ENCODE measurements at places on chromosomes 7 and 10.

DNA sequence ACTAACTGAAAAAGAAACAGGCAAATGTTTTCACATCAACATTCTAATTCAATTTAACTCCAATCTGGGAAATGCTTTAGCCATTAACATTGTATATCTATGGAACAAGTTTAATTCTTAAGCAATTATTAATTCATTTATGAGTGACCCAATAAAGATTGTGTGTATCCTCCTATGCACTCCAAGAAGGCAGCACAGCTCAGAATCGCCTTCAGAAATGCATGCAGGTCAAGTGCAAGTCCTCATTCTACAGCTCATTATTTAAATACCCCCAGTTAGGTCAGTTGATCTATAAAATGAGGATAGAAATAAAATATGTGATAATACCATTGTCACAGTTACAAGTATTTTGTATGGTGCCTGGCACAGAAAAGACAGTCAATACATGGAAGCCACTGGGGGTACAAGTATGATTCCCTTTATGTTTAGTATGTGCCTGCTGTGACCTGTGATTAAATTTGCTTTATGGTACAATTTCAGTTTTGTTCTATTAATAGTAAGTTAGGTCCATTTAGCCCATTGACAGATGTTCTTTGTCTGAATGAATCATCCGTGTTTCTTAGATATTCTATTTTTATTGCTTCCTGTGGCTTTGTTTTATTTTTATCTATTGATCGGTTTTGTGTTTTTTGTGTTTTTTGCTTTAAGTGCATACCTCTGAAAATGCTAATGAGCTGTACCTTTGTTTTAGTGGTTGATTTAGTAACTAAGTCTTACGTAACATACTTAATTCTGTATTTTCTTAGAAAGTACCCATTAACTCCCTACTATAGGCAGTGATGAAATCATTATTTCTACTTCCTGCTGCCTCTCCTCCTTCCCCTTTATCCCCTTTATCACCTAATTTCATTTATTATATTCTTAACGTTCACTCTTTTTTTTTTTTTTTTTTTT, 42.8 kb downstream of the CPXM2 start:
- DNase-seq, result no peak

DNA sequence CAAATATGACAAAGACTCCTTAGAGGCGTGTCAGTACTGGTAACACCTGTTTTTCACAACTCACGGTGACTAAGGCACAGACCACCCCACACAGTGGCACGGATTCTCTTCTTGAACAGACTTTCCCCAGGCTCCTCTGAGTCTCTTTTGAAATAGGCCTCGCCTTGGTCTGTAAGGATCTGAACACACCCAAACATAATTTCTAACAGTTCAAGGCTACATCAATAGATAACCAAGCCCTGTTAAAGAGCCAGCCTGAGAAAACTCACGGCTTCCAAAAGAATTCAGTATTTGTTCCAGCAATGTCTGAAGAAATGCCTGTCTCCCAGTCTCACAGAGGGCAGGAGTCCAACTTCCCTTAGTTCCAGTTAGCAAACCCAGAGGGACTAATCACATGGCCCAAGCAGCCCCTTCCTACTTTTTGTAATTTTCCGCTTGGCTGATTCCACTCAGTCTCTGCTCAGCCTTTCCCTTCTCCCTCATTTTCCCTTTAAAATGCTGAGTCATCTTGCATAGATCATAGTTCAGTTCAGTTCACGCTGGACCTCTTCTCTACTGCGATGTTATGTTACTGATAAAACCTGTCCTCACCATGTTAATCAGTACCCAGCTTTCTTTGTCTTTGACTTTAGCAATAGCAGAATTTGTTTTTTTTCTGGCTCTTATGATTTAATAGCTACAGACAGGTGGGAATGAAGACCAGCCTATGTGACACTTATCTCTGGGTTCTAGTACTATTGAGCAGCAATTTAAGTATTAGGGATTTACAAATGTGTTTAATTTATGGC, 22.6 kb upstream of the AKR1C3 start:
- no peak for DNase-seq

GRCh38 chr10:48525113-48525512, 79.8 kb downstream of the ARHGAP22 start:
- DNase-seq, result no peak

GRCh38 chr7:134842062-134842461, 62.6 kb downstream of the CALD1 start:
- DNase-seq, result no peak

DNA sequence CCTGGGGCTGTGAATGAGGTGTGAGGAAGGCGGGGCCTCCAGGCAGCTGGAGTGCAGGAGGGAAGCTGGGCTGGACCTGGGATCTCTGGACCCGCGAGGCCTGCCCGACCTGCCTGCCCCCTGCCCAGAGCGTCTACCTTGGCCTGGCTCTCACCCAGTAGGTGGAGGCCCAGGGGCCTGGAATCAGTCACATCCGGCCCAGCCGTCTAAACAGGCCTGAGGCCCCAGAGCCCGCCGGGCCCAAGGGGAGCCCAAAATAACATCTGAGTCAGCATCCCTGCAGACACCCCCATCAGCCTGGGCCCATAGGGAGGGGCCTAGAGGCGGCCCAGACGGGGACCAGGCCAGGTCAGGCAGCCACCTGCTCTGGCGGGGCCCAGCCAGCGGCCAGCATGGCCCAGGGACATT, 15.1 kb upstream of the ELN start:
- no peak for DNase-seq

DNA sequence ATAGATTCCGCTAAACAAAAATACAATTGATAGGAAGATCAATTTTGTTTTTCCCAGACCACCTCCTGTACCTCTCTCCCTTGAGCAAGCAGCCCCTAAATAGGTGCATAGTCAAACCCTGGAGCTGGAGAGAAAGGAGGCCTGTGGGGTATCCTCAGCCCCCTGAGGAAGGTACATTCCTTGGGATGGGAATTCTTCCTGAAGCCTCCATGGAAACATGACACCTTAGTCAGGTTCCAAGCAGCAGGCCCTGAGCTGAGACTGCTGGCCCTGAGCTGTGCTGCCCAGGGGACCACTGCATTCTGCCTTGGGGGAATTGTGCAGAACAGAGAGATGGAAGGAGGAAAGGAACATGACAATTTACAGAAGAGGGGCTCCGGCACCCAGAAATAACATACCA, 7.4 kb downstream of the HNRNPF start:
- DNase-seq, result no peak

DNA sequence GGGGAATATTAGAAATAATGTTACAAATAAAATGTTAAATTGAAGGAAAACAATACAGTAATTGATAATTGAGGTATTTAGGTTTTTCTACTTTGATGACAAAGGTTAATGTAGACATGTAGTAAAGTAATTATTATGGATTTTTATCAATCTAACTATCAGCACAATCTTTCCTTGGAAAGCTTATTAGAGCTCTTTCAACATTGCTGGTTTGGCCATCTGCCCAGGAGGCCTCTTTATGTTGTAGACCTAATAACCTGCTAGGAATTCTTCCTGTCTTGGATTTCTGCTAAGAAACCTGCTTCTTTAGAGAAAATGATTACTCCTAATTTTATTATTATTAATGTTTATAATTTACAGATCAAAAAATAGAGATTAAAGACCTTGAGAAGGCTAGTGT, 78.9 kb downstream of the CHRM2 start:
- DNase-seq, result no peak

DNA sequence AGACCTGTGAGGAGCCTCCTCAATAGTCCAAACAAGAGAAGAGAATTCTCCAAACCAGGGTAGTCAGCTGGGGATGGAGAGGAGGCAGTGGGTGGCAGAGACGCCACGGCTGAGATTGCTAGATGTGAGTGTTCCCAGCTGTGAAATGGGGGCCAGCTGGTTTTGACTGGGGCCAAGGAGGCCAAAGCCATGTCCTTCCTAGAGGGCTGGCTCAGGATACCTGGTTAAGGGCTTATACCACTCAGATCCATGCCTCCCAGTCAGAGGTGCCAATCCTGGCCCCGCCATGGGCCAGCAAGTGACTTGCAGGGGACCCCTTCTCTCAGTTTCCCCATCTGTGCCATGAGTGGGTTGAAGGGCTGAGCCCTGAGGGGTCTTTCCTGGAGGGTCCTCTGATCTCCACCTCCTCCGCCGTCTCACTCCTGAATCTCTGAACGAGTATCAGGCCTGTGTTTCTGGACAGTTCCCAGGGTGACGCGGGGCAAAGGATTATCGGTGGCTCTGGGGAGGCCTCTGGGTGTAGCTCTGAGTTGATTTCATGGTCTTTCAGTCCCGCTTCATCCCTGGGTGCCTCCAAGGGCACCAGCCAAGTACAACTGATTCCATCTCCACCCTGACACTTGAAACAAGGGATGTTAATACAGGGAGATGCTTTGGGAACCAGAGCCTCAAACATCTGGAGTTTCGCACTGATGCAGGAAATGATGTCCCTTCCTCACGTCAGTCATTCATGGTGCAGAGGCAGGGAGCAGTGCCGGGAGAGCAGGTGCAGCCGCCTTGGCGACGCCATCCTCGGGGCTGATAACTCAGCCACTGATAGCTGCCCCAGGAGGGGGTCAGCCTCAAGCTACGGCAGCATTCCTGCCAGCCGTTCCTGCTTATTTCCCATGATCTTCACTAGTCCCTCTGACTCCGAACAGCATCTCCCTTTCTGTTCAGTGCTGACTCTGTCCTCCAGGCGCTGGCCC, 126.7 kb downstream of the RGS10 start:
- DNase-seq, result no peak

- DNase-seq, result no peak
Observed at GRCh38 chr7:158244873-158245723, 342.5 kb downstream of the PTPRN2 start.

DNA sequence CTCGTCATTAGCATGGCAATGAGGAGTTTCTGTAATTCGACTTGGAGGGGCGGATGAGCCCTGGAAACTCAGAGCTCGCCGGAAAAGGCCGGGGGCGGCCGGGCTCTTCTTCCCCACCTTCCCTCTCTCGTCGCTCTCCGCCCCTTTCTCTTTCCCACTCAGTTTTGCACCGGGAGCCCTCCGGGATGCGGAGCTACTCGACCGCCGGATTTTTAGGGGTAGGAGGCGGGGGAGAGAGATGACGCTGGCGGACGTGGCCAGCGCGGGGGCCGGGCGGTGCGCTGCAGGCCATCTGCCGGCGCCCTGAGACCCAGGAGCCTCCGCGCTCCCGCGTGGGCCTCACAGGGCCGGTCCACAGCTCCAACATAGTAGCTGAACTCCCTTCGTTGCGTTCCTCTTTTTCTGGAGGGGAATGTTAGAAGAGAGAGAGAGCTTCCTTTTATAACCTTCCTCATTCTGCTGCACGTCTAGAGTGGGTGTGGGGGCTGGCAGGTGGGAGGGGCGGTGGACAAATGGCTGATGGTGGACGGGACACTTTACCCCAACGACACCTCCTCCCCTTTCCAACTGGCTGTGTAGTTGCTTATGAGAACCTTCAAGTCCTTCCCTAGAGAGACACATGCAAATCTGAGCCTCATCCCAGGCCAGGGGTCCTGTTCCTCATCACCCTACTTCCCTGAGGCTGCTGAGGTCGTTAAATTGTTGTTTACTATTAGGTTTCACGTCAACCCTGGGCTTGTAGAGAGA, 1.1 kb upstream of the HOXA1 start:
- DNase-seq, result no peak

GRCh38 chr10:11270135-11270857, 252.6 kb downstream of the CELF2 start:
- no peak for DNase-seq

GRCh38 chr10:86019141-86019540, 347.5 kb downstream of the GRID1 start:
- DNase-seq, result peak; percentile 3

- DNase-seq, result no peak
Observed at GRCh38 chr10:79349072-79349491, 1.8 kb downstream of the PPIF start.

DNA sequence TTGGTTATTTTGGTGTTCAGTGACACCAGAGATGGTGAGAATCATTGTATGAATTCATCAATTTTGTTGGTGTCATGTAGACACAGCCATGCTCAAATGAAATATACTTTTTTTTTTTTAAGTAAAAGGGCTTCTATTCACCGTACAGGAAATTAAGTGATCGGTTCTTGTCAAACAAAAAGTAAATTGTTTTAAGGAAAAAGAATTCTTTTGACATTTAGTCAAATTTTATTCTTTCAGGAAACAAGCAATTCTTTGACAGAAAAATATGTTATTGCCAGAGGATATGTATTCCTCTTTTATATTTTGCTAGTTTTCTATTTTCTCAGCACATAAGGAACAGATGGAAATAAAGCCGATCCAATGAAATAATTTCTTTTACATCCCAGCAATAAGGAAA, 551.9 kb downstream of the MAGI2 start:
- no peak for DNase-seq

GRCh38 chr7:2255145-2256139, 13.4 kb downstream of the NUDT1 start:
- DNase-seq, result no peak

GRCh38 chr7:154843670-154844237, 159.2 kb downstream of the PAXIP1 start:
- DNase-seq, result no peak

DNA sequence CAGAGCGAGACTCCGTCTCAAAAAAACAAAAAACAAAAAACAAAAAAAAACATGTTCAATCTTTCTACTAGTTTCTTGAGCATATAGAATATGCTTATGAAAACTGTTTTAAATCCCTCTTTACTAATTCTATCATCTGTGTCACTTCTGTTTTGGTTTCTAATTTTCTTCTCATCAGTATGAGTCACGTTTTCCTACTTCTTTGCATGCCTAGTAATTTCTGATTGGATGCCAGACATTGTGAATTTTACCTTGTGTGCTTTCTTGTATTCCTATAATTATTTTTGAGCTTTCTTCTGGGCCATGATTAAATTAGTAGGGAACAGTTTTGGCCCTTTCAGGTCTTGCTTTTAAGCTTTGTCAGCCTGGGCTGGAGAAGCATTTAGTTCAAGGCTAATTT, 9.9 kb downstream of the MICU1 start:
- no peak for DNase-seq

GRCh38 chr10:8639486-8640185, 585.1 kb downstream of the GATA3 start:
- no peak for DNase-seq

DNA sequence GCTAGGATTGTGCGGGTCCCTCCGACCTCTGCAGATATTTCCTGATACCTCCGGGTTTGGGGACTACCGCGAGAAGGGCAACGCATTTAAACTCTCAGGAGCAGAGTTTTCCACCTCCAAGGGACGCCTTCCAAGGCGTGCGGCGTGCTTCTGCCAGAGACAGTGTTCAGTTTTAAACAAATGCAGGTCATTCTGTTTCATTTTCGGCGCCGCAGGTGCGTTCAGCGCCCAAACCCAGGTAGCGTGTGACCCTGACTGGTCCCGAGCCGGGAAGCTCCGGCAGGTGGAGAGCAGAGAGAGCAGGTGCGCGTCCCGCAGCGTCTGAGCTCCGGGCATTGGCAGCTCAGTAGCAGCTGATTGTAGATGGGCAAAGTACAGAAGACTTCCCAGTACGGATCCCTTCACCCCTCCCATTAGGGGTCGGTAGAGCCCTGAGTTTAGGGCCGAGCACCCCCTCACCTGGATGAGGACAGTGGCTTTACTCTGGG, 1.4 kb upstream of the CYP26A1 start:
- DNase-seq, result no peak
